Natural killer cell (primary cell): ENCODE measurements at places on chromosomes 2 and 18. TPM values are rescaled to one million over a fixed set of nuclear protein-coding genes. Genes with fewer than 3 reads are reported as not detected.

- H3K27ac ChIP-seq = peak overlapping the region; percentile 100
- no peaks in the 10 kb centered on the region for H3K27me3 ChIP-seq
- peaks cover 10% of the 10 kb centered on the region for H3K4me1 ChIP-seq
Measured at GRCh38 chr2:60884800-60885199, 3.4 kb downstream of the REL start.

DNA sequence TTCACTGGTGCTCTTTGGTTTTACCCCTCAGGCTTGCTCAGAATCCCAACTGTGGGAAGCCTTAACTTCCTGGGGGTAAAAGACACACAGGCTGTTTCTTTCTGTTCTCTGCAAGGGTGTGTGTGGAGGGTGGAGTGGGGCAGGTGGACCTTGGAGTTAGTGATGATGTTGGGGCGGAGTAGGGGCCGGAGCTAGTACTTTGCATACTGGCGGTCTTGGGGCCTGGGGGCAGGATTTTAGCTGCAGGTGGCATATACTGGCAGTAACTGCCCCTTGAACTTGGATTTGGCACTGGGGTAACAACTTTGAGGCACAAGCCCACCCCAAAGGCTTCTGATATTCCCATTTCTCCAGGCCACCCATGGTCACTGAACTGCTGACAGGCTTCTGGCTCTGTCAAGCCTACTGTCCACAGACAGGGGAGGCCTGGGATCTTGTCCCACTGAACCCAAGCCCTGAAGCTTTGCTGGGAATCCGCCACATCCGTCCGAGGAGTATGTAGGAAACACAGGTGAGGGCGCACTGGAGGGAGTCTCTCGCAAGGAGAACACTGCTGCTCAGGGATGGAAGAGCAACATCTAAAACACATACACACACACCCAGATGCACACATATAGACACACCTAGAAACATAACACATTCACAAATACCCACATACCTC is 258.9 kb downstream of the DYSF start:
- no peak for DNase-seq
- H3K27me3 ChIP-seq = no peaks in the 10 kb centered on the region
- no peaks in the 10 kb centered on the region for H3K4me1 ChIP-seq
- no peak overlapping the region for H3K27ac ChIP-seq

GRCh38 chr2:195929531-195929930 is 139.1 kb downstream of the DNAH7 start:
- no peak overlapping the region for H3K4me3 ChIP-seq
- H3K27me3 ChIP-seq = no peaks in the 10 kb centered on the region
- DNase-seq = no peak

Gene IL36G
- total RNA-seq = not detected
